Esophagus mucosa (tissue), 1 donor: ENCODE measurements at places on chromosomes 6 and 20. TPM values are rescaled to one million over a fixed set of nuclear protein-coding genes. Genes with fewer than 3 reads are reported as not detected.

TGM3 gene
- total RNA-seq: 1,379 TPM

TAGAP gene
- total RNA-seq: 0.92 TPM

IRF4 gene
- 1.1 TPM for total RNA-seq

RAB22A gene
- 24.7 TPM for total RNA-seq

PRDM13 gene
- total RNA-seq: not detected

TSPO2 gene
- total RNA-seq: not detected

RBM24 gene
- 0.32 TPM for total RNA-seq

SLC22A7 gene
- not detected for total RNA-seq

CST4 gene
- total RNA-seq: not detected

- no peak for ATAC-seq
These were observed 59.4 kb downstream of the PLCG1 start for GRCh38 chr20:41196653-41197225.

GRCh38 chr6:122789182-122790027, at the start of gene SMPDL3A:
TSS of gene SMPDL3A (plus strand) at chr6:122789258. CDS start at chr6:122789347, 89 bp downstream.
- ATAC-seq: peak; percentile 77

- no peak for ATAC-seq
These were observed 42.8 kb downstream of the GPR6 start for GRCh38 chr6:110020888-110021287.

GRCh38 chr6:149334682-149335160, 17.2 kb downstream of the TAB2 start:
- peak; percentile 61 for ATAC-seq

DNA sequence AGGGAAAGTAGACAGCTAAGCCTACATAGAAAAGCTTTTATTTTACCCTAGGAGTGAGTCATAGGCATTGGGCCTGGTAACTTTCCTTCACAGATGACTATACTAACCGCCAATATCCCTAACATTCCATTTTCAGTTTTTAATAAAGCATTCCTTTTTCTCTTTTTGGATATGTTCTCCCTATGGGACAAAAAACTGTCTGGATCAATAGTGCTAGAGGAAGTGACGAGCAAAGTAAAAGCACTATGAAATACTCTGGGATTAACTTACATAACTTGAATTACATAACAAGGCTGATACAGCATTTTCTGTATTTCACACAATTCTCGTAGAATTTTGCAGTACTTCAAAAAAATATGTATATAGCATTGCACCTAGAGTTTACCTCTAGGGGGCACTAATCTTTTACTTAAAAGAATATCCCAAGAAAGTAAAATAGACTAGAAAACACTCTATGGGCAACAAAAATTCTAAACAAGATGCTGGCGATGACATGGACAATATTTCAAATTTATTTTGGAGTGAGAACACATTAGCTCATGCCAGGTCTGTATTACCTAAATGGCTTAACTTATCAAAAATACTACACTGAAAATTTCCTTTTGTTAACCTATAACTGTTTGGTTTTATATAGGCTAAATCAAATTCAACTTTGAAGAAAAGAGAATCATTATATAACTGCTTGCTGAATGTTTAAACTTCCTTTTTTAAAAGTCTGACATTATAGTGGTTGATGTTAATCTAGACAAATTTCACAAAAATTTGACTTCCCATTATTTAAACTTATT, 66.3 kb upstream of the DST start:
- ATAC-seq: peak; percentile 44

DNA sequence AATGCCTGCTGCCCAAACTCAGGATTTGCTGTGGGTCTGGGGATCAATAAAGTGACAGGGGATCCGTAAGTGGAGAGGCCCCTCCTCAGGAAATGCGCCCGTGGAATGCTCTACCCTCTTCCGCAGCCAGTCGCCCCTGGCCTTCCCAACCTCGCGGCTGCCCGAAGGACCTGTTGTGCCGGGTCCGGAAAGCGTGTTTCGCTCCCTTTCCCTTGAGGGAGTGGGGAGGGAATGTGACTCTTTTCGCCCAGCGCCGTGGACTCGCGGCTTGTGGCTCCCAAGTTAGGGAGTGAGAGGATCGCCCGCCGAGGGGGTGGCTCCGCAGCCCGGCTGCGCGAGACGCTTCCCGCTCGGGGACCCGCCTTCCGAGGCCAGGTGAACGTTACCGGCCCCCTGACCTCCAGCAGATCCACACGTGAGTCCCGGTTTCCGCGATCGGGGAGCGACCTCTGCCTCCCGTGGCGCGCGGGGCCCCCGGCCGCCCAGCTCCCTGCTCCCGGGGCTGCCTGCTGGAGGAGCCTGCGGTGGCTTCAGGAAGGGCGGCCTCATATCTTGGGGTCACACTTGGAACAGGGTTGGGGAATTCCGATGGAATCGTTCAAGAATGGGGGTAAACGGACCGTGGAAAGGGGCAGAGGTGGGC, 666 bp downstream of the TPD52L1 start:
- peak; percentile 30 for ATAC-seq

GRCh38 chr6:105611606-105612005, 208.7 kb upstream of the PREP start:
- ATAC-seq: peak; percentile 74

DNA sequence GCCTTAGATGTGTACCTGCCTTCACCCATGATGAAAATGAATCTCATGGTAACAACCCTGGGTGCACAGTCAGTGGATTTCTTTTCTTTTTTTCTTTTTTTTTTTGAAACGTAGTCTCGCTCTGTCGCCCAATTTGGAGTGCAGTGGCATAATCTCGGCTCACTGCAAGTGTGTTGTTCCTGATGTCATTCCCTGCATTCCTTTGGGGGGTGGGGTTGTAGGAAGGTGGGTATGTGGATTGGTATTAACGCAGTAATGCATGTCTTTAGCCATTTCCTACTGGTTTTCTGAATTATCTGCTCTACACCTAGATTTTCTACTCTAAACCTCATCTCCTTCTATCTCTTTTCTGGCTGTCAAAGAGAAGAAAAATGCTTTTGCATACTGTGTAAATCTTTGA, 146.6 kb downstream of the RNF144B start:
- no peak for ATAC-seq

GRCh38 chr6:105363100-105363754, 39.7 kb downstream of the PREP start:
- no peak for ATAC-seq

DNA sequence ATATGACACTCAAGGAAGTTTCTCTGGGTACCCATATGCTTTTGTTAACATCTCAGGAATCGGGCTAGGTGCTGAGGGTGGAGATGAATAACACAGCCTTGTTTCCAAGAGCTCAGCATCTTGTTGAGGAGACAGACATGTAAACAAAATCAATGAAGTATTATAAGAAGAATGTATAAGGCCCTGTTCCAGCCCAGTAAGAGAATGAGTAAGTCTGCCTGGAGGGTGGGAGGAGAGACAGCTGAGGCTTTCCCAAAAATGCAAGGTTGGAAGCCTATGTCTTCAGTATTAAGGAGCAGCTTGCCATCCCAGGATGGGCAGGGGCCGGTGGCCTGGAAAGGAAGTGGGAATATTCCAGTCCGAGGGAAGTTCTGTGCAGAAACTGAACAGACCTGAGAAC, 615.3 kb upstream of the BTBD3 start:
- no peak for ATAC-seq

- no peak for ATAC-seq
These were observed 245.3 kb downstream of the EPM2A start for GRCh38 chr6:145490068-145490467.

GRCh38 chr20:4722993-4723392, 1.3 kb downstream of the PRND start:
- ATAC-seq: no peak

DNA sequence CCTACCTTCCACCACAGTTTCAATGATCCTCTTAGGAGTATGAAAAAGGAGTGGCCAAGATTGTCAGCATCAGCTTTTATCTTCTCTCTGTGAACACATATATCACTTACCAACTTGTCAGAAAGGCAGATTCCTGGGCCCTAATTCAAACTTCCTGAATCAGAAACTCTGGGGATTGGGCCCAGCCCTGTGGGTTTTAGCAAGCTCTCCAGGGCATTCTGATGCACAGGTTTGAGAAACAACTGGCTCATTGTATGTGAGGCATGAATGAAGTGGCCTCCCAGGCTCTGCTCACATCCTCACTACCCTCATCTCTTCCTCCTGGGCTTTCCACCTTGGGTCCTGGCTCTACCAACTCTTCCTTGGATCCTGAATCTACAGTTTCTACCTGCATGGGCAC, 13.2 kb upstream of the THBD start:
- peak; percentile 25 for ATAC-seq

DNA sequence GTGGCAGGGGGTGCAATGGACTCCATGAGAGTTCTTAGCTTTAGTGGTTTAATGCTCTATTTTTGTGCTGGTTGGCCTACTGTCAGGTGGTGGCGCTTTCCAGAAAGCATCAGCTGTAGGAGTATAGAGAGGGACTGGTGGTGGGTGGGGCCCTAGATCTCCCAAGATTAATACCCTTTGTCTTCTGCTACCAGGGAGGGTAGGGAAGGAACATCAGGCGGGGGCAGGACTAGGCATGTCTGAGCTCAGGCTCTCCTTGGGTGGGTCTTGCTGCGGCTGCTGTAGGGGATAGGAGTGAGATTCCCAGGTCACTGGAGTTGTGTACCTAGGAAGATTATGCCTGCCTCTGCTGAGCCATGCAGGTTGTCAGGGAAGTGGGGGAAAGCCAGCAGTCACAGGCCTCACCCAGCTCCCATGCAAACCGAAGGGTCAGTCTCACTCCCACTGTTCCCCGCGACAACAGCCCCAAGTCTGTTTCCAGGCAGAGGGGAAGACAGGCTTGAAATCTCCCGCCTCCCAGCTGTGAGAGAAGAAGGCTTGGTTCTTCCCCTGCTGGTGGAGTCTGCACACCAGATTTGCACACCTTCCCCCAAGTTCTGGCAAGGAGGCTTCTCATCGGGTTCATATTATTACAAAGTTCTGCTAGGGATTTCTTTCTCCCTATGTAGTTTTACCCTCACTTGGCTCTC, 46.7 kb upstream of the PKIB start:
- no peak for ATAC-seq
